Stimulated activated CD8-positive, alpha-beta memory T cell treated with anti-CD3 and anti-CD28 coated beads, Interleukin-2, amount 100 ng/mL, for 1 hour (primary cell): ENCODE measurements at places on chromosomes 7 and 10.

- DNase-seq: no peak
Measured at GRCh38 chr10:11215471-11215870, 197.8 kb downstream of the CELF2 start.

DNA sequence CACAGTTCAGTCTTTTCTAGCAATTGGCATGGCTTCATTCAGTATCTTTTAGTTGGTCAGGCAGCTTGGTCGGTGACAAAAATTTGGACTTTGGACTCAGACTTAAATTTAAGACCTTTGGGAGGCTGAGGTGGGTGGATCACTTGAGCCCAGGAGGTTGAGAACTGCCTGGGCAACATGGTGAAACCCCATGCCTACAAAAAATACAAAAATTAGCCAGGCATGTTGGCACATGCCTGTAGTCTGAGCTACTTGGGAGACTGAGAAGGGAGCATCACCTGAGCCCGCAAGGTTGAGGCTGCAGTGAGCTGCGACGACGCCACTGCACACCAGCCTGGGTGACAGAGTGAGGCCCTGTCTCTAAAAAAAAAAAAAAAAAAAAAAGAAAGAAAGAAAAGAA is 19.5 kb upstream of the ITPRID1 start:
- DNase-seq: no peak

GRCh38 chr7:44633254-44634186 is 27.1 kb downstream of the OGDH start:
- DNase-seq: peak; percentile 19

DNA sequence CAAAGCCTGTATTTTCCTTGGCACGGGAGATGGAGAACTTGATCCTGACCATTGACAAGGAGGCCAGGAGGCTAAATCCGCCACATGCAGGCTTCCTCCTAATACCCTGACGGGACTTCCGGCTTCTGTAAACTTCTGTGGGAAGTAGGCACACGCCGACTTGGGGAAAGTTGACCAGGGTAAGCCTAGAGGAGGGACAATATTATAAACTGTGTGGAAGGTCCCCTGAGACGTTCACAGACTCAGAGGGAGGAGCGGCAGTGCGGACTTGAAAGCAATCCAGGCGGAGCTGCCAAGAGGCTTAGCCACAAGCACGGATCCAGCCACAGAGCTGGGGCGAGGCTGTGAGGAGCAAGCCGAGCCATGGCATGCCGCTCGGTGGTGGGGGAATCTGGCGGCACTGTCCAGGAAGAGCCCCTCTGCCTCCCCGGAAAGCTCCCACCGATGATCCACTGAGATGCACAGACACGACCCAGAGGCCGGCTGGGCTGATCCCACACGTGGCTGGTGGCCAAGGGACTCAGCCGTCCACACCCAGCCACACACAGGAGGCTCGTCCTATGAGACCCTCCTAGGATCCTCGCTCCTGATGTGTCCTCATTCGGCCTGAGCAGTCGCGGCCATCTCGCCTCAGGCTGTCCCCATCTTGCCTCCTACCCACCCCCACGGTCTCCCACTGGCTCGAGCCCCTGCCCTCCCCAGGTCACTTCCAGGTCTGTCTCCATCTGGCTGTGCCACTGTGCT is 40.0 kb upstream of the INSIG1 start:
- DNase-seq: no peak

DNA sequence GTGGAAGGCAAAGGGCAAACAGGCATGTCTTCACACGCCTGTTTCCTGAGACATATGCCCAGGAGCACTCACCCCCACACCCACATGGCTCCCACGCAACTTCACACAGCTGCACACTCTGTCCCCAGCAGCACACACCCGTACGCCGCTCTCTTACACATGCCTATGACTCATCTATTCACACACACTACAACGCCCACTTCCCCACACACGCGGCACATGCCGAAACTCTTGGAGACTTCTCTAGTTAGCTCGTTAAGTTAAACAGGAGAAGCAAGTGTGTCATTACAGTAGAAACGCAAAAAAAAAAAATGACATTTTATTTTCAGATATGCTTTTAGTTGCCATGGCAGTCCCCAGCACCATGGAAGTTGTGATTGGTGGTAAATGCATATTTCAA is 6.7 kb downstream of the CALN1 start:
- no peak for DNase-seq

GRCh38 chr7:139995017-139995915 is 67.5 kb downstream of the PARP12 start:
- DNase-seq: no peak

DNA sequence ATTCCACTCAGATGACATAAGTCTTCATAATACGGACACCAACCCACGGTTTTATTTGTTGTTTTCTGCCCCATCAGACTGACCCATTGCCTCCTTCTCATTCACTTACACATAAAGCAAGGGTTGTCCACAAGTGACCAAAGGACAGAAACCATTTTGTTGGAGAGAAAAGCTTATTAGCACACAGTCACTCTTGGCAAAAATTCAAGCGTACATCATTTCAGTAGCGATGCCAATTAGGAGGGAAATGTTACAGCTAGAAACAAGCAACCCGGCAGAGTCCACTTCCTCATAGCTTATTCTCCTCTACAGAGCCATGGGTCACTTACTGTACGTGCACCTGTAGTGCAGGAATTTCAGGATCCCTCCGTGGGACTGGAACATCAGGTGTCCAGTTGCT is 23.0 kb downstream of the ABLIM1 start:
- no peak for DNase-seq

- no peak for DNase-seq
Measured at GRCh38 chr10:111338805-111339204, 262.0 kb downstream of the ADRA2A start.

DNA sequence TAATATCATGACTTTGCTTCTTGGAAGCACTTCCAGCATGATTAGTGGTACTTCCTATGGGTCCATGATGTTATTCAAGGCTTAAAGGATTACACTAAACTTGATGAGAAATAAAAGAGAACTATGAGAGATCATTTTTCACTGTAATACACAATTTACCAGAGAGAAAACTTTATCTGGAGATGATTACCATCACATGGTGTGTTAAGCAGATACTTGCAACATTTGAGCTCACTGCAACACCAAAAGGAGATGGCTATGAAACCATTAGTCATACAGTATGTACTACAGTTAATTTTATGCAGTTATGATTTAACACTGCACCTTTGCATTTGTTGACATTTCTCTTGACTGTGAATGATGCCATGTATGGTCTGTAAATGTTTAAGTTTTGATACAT is 311.3 kb upstream of the AOAH start:
- no peak for DNase-seq
